ENCODE measurements at places on chromosomes 1 and 21.

GRCh38 chr1:214712737-214713136, 109.7 kb downstream of the CENPF start:
- DNase-seq: no peak

DNA sequence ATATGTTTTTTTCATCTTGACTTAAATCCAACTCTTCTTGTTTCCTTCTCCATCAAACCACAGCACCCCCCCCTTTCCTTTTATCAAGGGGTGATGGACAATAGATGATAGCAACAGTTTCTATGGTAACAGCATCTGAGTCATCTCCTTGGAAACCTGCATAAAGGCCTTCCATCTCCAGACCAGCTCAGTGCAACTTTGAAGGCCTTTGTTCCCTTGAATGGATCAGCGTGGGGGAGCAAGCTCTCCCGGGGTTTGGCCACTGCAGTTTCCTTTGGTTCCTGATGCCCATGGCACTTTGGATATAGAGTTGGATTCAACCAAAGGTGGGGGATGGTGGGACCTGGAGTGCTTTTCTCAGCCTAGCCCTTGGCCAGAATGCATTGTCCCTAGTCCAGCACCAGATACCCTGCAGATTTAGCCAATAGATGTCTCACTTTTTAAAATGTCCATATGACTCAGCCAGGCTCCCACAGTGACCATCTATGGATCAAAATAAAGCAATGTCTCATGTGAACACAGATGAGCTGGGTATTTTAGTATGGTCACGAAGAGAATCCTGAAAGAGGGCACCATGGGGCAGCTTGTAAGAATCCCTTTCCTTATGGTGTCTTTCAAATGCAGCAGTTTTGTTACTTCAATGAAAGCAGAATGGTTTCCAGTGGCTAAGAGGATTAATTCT, 127.7 kb downstream of the SPATA46 start:
- no peak for DNase-seq

- DNase-seq: no peak
Observed at GRCh38 chr21:36454706-36455105, 25.2 kb downstream of the CLDN14 start.

- no peak for DNase-seq
Observed at GRCh38 chr1:199784138-199784895, 243.2 kb upstream of the NR5A2 start.

DNA sequence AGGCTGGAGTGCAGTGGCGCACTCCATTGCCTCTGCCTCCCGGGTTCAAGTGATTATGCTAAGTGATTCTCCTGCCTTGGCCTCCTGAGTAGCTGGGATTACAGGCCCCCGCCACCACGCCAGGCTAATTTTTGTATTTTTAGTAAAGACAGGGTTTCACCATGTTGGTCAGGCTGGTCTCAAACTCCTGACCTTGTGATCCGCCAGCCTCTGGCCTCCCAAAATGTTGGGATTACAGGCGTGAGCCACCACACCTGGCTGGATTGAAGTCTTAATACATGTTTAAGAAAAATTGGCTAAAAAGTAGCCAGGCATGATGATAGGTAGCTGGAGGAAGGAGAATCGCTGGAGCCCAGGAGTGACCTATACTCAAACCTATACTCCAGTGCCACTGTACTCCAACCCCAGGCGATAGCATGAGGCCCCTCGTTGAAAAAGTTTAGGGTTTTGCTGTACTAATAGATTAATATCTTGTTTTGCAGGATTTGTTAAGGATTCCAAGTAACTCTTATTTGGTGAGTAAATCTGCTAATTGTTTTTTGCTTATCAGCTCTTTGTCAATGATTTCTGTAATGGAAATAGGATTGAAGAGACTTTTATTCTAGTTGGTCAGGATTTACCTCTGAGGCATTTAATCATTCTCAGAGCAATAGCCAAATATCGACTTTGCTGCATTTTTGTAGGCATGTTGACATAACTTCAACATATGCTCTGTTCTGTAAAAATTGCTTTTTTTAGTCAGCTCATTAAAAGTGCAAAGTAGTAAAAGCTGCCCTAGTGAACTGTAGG, 2.0 kb downstream of the RCC1 start:
- DNase-seq: no peak

GRCh38 chr1:234206651-234207284, 166.5 kb upstream of the COA6 start:
- no peak for DNase-seq

- no peak for DNase-seq
Observed at GRCh38 chr1:2826316-2826715, 24.8 kb upstream of the TTC34 start.

All from activated CD8-positive, alpha-beta memory T cell treated with anti-CD3 and anti-CD28 coated beads for 1 hour (primary cell).